ENCODE measurements at places on chromosomes 13 and 19. TPM values are rescaled to one million over a fixed set of nuclear protein-coding genes. Genes with fewer than 3 reads are reported as not detected.

- H3K4me1 ChIP-seq = no peaks in the 10 kb centered on the region
- DNase-seq = no peak
- no peaks in the 10 kb centered on the region for H3K27me3 ChIP-seq
These were observed 21.3 kb upstream of the ZBTB7A start for GRCh38 chr19:4087787-4088679.

GRCh38 chr13:66933994-66934393, 296.1 kb downstream of the PCDH9 start:
- H3K27me3 ChIP-seq = no peaks in the 10 kb centered on the region
- no peak overlapping the region for H3K4me3 ChIP-seq
- H3K27ac ChIP-seq = no peak overlapping the region
- no peaks in the 10 kb centered on the region for H3K36me3 ChIP-seq
- DNase-seq = no peak

GRCh38 chr19:42247640-42248199, 5.3 kb upstream of the GSK3A start:
- H3K27ac ChIP-seq = peak overlapping the region; percentile 52
- peaks cover 23% of the 10 kb centered on the region for H3K36me3 ChIP-seq
- H3K4me3 ChIP-seq = no peak overlapping the region
- no peak for DNase-seq
- peaks cover 63% of the 10 kb centered on the region for H3K4me1 ChIP-seq

The LEUTX gene
- total RNA-seq = not detected

The CARM1 gene
- total RNA-seq = 78.7 TPM

The LYL1 gene
- total RNA-seq = not detected

DNA sequence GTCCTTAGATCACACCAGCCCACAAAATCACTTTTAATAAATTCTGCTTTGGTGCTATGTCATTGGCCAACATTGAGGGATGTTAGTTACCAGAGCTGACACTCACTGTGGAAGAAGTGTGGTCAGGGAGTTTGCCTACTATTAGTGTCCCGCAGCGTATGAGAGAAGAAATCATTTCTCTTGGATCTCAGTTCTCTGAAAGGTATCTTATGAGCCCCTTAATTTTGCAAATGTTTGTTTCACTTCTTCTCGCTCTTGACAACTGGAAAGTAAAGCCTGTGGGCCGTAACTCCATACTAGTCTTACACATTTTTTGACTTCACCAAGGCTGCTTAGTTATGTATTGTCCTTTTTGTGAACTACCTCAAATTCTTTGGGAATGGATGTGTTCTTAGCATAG, 80.9 kb downstream of the FLT1 start:
- peaks cover 7% of the 10 kb centered on the region for H3K4me1 ChIP-seq
- H3K36me3 ChIP-seq = no peaks in the 10 kb centered on the region
- H3K27me3 ChIP-seq = no peaks in the 10 kb centered on the region
- no peak for DNase-seq
- H3K4me3 ChIP-seq = no peak overlapping the region
- no peak overlapping the region for H3K27ac ChIP-seq

The CEACAM1 gene
- 0.64 TPM for total RNA-seq

The PRX gene
- total RNA-seq = 2.5 TPM

The NLRP11 gene
- total RNA-seq = 0.52 TPM

The POU2F2 gene
- 2.2 TPM for total RNA-seq

All from A673 (cell line).